Lower lobe of right lung (tissue), 2 donors: ENCODE measurements at places on chromosomes 12 and 14.

- no peak for DNase-seq
These were observed 15.8 kb downstream of the CCND2 start for GRCh38 chr12:4289231-4289878.

GRCh38 chr12:2212971-2213869, 160.4 kb downstream of the CACNA1C start:
- DNase-seq = no peak

DNA sequence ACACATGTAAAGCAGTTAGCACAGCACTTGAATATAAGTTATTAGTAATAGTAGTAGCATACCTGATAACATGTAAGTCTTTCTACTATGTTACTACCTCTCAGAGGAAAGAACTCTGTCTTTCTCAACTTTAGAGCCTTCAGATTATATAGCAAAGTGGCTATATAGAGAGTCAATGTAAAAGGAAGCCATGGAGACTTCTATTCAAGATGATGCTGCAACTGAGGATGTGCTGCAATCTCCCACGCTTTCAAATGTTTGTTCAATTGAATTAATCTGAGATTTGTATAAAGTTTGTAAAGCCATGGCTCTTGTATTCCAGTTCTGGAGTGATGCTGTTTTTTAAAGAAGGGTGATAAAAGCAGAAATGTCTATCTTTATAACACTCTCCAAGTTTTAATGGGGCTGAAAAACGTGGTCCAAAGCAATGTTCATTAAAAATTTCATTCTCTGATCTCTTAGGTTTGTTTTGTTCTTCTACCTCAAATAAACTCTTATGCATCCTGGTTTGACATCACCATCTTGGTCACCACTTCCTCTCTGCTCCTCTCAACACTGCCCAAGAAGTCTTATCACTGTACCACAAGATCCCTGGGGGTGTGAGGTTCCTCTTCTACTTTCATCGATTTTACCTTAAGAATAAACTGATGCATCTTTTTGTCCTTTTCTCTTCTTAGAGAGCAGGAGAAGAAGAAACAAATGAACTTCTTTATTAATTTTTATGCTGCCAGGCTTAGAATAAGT, 40.6 kb downstream of the C12orf42 start:
- no peak for DNase-seq

DNA sequence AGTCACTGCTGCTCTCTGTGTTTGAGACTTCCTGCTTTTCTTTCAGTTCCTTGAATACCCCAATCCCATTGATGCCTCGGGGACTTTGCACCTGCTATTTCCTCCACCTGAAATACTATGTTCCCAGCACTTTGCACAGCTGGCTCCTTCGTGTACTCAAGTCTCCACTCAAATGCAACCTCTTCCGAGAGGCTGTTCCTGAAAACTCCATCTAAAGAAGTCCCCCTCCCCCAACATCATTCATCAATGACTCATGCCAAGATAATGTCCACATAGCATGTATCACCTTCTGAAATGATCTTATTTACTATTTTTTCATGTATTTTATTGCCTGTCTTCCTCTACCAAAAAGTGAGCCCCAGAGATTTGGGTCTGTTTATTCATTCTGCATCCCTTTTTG, 48.6 kb downstream of the HSPB8 start:
- no peak for DNase-seq

DNA sequence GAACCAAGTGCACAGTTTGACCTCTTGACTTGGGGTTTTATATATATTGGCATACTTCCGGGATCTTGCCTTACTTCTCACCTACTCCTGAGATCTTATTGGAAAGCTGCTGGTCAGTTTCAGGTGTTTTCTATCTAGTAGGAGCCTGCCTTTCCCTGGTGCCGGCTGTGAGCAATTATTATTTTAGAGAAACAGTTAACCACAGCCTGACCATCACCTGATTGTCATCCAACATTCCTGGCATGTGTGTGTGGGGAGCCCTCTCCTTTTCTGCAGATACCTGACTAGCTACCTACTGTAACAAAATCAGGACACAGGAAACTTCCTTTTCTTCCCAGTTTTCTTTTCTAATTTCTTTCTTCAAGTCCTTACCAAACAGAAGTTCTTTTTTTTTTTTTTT, 220.4 kb downstream of the ATP23 start:
- no peak for DNase-seq

DNA sequence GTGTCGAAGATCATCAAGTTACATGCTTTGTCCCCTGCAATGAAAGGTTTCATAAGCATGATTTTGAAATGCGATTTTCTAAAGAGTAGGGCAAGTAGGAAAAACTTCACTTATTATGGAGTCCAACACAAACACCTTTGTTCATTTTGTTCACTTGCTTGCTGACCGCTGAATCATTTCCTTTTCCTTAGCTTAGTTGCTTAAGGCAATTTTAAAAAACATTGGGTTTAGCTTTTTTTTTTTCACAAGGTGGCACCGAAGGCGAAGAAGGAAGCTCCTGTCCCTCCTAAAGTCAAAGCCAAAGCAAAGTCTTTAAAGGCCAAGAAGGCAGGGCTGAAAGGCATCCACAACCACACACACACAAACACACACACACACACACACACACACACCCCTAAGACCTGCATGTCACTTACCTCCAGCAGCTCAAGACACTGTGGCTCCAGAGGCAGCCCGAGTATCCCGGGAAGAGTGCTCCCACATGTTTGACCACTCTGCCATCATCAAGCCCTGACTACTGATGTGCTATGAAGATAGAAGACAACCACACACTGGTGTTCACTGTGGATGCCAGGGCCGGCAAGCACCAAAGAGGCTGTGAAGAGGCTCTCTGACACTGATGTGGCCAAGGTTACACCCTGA, 11.4 kb downstream of the MANSC1 start:
- DNase-seq = no peak
